ENCODE measurements at places on chromosomes 16 and 17.

- DNase-seq: no peak
These were observed 39.2 kb downstream of the KNOP1 start for GRCh38 chr16:19678804-19679203.

GRCh38 chr17:81156866-81157805 lies 8.2 kb upstream of the PVALEF start:
- DNase-seq: no peak

- DNase-seq: no peak
These were observed 281.0 kb downstream of the CBLN1 start for GRCh38 chr16:49000594-49000993.

DNA sequence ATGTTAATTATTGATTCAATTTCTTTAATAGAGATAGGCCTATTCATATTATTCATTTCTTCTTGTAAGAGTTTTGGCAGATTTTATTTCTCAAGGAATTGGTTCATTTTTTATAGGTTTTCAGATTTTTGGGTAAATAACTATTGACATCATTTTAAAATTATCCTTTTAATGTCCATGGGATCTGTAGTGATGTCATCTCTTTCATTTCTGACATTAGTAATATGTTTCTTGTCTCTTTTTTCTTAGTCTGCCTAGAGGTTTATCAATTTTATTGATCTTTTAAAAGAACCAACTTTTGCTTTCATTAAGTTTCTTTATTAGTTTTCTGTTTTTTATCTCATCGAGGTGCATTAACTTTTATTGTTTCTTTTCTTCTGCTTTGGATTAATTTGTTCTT lies 162.6 kb downstream of the FTO start:
- DNase-seq: no peak

GRCh38 chr16:31476303-31477219 lies 4.6 kb downstream of the TGFB1I1 start:
- DNase-seq: peak; percentile 92

DNA sequence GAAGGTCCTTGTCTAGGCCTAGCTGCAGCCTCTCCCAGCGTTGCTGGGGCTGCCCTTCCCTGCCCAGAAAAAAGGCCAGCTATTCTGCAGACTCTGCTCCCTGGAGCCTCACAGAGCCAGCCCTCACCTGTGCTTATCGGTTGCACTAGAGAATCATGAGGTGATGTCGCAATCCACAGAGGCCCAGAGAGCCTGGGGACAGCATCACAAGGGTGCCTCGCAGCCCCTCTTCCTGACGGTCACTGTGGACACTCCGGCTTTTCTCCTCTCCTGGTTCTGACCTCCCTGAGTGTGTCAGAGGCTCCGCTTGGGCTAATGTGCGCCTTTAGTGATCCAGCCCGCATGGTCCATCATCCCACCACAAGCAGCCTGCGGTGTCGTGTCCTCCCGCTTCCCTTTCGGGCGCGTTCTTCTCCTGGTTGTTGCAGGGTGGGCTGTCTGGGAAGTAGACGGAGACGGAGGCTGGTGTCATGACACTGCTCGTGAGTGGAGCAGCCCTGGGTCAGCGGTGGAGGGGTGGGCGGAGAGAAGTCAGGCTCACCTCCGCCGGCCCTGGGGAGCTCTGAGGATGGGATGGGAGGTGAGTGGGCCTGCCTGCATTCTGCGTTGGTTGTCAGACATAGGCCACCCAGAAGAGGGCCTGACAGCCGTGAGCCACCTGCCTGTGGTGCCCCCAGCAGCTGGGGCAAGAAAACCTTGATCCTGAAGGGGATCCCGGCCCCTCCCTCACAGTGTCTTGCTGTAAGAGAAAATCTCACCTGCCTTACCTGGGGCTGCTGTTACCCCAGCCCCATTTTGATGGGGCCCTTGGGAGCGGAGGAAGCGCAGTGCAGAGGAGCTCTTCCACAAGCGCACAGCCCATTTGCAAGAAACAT lies 165.9 kb upstream of the CHMP6 start:
- DNase-seq: no peak

DNA sequence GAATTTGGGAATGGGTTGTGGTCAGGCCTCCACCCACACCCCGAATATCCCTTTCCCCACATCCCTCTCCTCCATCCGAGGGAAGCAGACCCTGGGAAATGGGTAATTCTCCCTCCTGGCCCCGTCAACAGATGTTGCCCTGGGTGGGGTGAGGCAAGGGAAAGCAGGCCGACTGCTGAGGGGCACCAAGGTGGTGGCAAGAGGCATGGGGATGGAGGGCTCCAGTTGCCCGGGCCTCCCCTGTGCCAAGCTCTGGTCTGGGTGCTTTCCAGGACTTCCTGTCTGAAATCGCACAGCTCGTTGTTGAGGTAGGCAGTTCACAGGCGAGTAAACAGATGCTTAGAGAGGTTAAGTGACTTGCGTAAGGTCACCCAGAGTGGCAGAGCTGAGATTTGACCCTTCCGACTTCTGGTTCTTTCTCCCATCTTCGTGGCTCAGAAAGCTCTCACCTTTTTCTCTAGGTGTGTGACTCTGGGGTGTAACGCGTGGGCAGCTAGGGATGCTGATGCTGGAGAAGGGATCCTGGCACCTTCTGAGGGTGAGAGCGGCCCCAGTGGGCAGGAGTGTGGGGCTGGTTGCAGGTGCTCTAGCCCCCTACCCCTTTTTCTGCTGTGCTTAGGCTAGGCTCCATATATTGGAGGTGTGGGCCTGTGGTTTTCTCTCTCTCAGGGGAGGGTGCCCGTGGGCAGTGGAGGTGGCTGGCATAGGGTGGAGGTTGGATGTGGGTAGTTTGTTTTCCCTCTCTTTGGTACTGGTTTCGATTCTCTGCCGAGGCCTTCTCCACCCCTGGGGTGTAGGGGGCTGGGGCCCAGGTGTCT lies 17.2 kb downstream of the RARA start:
- DNase-seq: no peak

DNA sequence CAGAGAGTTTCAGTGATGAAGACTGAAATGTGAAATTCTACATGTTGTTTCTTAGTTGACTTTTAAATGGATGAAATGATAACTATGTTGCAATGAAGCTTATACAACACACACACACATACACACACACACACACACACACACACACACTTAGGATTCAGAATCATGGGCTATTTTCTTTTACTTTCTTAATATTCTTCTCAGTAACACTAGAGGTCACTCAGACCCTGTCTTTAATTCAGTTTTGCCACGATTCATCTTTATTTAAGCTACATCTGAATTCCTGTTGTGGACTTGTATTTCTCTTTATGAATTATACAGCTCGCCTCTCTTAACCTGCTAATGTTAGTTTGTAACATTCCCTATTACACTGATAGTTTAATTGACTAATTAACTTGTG lies 109.6 kb upstream of the GOT2 start:
- DNase-seq: no peak

DNA sequence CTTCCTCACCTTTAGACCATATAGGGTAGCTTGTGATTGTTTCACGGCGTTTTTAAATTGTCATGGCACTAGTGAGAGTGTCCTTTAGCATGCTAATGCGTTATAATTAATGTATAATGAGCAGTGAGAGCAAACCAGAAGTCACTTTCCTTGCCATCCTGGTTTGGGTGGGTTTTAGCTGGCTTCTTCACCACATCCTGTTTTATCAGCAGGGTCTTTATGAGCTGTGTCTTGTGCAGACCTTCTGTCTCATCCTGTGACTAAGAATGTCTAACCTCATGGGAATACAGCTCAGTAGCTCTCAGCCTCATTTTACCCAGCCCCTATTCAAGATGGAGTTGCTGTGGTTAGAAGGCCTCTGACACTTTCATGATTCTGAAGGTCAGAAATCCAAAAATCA lies 370.9 kb upstream of the RBFOX1 start:
- DNase-seq: no peak

DNA sequence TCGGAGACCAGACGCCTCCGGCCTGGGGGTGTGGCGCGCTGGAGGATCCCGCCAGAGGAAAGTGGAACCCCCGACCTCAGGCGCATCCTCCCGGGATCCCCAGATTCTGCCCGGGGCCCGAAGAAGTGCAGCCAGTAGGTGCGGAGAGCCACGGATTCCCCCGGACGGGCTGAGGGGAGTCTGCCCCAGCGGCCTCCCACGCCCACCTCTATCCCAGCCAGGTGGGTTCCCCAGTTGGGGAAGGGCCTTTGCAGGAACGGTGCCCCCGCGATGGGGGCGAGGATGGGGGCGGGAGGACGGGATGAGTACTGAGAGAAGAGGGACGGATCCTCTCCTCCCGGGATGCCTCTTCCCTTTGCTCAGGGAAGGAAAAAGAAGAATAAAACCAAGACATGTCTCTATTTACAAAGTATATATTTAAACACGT lies 5.1 kb downstream of the CBX8 start:
- no peak for DNase-seq

DNA sequence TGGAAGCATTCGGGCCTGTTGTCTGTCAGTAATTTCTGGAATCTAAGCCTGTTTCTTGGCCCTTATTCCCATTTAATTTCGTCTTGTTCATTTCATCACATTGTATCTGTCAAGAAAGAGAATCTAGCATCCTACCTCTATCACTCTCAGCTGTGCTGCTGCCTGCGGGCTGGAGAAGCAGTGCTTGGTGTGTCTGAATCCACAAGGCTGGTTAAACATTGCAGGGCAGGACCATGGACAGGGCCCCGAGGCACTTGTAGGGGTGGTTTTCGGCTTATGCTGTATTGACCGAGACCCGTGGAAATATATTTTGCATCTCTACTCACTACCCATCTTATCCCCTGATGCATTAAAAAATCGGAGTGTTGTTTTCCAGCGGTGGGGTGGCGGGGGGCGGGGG lies 3.1 kb downstream of the RAB11FIP4 start:
- DNase-seq: peak; percentile 30

- peak; percentile 14 for DNase-seq
These were observed 64.1 kb downstream of the TIMM22 start for GRCh38 chr17:1060991-1061390.

DNA sequence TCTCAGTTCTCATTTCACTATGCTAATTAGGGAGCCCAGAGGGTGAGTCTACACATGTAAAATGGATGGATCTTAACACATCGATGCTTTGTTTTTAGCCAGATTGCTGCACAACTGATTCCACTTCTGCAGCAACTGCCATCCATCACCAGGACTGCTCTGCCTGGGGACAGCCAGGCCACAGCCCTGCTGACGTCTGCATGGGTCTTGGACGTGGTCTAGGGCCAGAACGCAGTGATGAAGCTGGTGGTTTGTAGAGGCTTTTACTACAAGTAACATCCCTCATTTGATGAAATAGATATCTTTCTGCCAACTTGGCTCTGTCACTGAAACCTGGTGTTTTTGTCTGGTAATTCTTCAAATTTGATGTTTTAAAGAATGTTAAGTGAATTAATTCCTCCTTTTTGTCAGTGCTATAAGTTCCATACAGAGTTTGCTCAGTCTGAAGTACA lies 50.6 kb downstream of the MARCHF10 start:
- no peak for DNase-seq

DNA sequence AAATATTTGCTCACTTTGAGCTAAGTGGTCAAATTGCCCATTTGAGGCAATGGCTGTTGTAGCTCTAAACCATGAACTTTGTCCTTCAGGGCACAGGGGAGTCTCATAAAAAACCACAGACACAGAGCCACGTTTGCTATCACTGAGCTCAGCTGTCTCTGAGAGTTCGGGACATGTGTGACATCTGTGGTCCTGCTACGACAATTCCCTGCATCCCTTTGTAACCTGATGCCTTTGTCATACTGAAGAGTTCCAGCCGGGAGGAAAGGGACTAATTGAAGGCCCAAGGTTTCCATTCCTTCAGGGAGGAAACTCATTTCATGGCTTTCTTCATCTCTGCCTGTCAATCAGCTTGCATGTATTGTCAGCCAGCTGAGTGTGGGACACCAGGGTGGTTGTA lies 599.4 kb upstream of the CDH5 start:
- no peak for DNase-seq

GRCh38 chr17:42477173-42477572 lies 18.5 kb downstream of the ATP6V0A1 start:
- DNase-seq: no peak

DNA sequence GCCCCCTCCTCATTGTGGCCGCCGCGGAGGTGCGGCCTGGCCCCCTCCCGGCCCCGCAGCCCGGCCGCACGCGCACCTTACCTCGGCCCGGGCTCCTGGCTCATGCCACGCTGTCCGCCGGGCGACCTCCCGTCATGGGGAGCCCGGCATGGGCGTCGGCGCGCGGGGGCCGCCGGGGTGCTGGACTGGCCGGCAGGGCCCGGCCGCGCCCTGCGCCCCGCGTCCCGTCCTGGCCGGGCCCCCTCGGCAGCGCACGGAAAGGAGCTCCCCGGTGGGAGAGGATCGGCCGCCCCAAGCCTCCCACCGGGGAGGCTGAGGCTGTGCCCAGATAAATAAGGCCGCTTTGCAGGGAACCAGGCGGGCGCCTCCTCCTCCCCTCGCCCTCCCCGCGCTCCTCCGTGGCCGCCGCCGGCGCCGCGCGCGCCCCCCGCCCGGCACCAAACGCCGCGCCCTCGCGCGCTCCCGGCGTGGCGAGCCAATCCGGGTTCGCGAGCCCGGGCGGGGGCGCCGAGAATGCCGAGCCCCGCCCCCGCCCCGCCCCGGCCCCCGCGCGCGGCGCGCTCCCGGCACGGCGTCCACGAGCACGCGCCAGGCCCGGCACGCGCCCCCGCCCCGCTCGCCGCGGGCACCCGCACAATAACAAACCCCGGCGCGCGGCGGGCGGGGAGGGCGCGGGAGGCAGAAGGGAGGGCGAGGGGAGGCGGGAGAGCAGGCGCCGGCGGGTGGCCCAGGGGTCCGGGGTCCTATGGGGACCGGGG lies at the start of gene FBXL16:
Gene FBXL16, minus strand, starts transcription at position 371 of the 758 bp plus-strand sequence. CDS start 8,396 bp downstream, outside the sequence.
- DNase-seq: no peak

- DNase-seq: no peak
These were observed 142.4 kb upstream of the RBL2 start for GRCh38 chr16:53291757-53292392.

- no peak for DNase-seq
These were observed 8.8 kb downstream of the TBX2 start for GRCh38 chr17:61408151-61409041.

DNA sequence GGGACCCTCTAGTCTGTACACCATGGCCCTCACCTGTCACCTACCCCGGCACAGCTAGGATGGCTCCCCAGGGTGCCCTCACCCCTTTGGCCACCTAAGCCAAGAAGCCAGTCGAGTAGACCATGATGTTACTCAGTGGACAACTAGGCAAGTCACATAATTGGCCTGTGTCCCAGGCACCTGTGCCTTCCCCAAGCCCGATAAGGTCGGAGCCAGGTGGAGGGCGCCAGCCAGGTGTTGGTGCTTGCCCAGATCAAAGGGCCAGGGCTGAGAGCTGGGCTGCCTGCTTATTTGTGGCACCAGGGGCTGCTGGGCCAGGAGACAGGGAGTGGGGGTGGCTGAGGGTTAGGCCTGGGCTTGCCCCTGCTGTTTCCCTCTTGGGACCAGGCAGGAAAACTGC lies 16.8 kb downstream of the SPNS2 start:
- no peak for DNase-seq

DNA sequence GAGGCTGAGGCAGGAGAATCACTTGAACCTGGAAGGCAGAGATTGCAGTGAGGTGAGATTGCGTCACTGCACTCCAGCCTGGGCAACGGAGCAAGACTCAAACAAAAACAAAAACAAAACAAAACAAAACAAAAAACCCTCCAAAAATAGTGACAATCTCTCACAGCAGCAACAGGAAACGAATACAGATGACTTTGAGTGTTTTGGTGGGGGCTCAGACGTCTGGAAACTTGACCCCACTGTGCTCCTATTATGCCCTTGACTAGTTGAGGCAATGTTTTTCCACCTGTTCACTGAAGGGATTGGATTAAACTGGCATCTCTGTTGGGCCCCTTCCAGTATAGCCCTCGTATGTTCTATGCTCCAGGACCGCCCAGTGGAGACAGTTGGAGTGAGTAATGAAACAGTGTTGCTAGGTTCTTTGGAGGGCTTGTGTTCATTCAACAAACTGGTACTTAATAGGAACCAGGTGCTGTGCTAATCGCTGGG lies 167.0 kb downstream of the UTP18 start:
- DNase-seq: no peak

All from stimulated activated CD4-positive, alpha-beta T cell treated with anti-CD3 and anti-CD28 coated beads, Interleukin-15, amount 100 ng/mL, for 48 hours (primary cell).